Fibroblast of villous mesenchyme (primary cell): ENCODE measurements at places on chromosomes 3 and 15. TPM values are rescaled to one million over a fixed set of nuclear protein-coding genes. Genes with fewer than 3 reads are reported as not detected.

DNA sequence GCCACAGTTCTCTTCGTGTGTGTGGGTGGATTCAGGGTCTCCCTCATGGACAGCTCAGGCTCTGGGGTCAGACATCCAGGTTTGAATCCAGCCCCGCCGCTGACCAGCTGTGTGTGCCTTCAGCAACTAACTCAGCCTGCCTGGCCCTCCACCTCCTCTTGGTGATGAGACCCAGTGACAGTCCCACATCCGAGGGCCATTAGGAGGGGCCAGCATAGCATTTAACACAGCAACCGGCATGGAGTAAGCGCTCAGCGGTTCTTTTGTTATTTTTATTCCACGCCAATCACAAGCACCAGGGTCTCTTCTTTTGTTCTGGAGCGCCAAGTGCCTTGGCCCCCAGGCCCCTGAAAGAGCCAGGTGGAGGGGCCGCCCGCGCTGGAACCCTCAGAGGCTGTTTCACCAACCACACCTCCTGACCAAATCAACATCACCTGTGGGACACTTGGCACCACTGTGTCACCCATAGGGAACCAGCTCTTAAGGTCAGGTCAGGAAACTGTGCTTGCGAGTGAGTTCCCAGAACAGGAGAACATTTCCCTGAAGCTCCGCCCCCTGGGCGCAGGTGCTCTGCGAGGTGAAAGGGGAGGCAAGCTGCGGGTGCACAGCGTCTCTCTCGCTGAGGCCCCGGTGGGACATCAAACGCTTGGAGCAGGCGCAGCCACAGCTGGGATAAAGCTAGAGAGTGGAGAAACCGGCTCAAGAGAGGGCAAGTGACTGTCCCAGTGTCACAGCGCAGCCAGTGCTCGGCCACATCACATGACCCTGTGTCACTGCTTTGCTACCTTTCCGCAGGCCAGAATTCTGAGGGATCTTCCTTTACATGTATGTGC, 311.3 kb downstream of the UACA start:
- DNase-seq = no peak

- no peak for DNase-seq
Observed at GRCh38 chr3:133452641-133453319, 52.9 kb downstream of the BFSP2 start.

DNA sequence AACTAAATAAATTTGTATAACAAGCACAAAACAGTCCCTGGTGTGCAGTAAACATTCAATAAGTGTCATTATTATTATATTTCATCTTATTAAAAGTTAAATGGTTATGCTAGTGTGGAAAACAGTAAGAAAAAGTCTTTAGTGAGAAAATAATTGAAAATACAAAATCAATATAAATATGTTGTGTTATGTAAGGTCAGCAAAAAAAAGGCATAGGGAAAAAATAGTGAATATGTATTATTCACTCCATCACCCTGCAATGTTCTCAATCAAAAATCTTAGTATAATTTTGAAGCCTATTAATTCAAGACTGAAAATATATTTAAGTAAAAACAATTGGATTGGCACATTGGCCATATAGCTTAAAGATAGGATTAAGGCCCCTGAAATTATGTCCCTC, 63.3 kb upstream of the KCNMB2 start:
- no peak for DNase-seq

DNA sequence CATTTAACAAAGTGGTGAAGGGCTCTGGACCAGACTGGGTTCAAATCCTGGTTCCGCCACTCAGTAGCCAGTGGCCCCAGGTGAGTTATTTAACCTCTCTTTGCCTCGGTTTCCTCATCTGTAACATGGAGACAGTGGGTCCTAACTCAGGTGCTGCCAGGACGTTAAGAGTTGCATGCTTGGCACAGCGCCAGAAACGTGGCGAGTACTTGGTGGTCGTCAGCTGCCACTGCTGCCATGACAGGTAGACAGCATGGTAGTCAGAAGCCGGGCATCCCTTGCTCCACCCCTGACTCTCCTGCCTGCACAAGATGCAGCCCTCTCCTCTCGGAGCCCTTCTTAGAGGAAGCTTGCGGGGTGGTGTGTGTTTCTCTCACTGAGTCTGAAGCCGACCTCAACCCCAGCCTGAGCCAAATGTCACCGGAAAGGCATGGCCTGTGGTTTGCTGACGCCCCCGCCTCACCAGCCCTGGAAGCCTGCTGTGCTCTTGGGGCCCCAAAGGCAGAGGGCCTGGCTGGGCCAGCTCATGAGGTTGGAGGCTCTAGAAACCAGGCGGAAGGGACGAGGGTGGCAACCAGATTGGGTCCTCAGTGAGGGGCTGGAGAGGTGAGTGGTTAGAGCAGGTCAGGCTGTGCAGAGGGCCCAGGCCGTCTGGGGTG, 160.8 kb upstream of the TLE3 start:
- no peak for DNase-seq

DNA sequence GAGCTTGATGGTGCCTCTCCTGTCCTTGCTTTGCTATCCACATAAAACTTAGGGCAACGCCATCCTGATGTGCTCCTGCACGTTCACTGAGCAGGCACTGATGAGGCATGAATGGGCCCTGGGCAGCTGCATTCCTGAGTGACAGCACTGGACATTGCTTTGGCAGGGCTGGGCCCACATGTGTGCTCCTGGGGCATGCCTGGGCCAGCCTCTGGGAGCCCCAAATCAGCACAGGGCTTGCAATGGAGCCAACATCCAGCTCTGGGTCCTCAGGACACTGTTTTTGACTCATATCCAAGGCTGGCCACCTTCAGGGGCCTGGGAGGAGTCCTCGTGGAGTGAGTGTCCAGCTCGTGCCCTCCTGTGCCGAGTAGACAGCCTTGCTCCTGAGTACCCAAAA, 5.9 kb upstream of the TKT start:
- no peak for DNase-seq

- no peak for DNase-seq
Observed at GRCh38 chr3:137264843-137265330, 307.1 kb downstream of the IL20RB start.

DNA sequence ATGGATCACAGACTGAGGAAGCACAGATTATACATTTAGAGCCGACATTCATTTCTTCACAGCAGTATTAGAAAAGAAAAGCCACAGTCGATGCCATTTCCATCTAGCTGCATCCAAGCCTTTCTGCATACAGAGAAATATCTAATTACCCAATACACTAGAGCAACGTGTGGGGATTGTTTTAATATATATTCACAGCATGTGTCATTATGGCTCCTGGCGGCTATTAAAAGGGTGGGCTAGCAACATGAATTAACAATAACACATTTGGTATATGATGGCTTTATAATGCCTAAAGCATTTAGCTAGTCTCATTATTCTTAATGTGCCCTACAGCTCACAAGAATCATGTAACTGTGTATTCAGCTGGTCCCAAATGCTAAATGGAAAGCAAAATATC, 1030.5 kb downstream of the FHIT start:
- no peak for DNase-seq

DNA sequence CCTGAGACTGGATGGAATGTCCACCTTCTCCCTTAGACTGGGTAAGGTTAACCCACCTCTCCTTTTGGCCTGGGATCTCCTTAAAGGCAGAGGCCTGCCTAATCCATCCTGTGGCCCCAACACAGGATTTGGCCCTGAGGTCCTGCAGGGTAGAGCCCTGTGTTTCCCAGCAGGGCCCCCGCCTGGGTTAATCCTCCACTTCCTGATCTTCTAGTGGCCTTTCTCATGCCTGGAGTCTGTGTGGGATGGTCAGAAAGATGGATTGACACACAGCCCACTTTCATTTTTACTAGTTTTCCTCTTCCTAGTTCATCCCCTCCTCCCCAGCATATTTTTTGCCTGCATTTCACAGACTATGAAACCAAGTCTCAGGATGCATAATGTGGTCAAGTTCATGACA, 48.9 kb upstream of the SLC6A6 start:
- DNase-seq = peak; percentile 33

DNA sequence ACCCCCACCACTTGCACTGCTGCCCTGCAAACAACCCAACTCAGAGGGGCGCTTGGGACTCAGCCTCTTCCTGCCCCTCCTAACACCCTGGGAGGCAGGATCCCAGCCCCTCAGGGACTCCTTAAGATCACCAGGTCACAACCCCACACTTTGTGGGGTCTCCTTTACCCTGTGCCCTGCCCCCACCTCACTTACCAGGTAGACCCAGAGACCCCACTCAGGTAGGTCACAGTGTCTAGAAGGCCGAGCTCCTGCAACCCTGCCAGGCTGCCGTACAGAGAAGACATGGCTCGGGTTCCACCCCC, 9.1 kb downstream of the PLA2G4F start:
- no peak for DNase-seq

- no peak for DNase-seq
Observed at GRCh38 chr3:120029749-120030148, 64.5 kb downstream of the GSK3B start.

DNA sequence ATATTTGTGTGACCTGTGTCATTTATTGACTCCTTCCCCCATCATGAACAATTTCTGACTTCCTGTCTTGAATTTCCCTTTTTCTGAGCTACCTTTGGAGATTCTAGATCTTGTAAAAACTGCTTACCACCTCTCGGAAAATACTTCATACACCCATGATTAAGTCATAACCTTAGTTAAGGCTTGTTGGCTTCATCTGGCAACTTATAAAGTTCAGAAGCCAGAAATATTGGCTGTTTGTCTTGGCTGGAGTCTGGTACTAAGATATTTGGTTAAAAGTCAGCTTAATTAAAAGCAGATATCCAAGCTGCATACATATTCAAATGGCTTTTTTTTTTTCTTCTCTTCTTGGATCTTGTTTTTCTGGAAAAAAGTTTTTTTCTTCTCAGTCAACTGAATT, 37.3 kb upstream of the B3GALNT1 start:
- no peak for DNase-seq

DNA sequence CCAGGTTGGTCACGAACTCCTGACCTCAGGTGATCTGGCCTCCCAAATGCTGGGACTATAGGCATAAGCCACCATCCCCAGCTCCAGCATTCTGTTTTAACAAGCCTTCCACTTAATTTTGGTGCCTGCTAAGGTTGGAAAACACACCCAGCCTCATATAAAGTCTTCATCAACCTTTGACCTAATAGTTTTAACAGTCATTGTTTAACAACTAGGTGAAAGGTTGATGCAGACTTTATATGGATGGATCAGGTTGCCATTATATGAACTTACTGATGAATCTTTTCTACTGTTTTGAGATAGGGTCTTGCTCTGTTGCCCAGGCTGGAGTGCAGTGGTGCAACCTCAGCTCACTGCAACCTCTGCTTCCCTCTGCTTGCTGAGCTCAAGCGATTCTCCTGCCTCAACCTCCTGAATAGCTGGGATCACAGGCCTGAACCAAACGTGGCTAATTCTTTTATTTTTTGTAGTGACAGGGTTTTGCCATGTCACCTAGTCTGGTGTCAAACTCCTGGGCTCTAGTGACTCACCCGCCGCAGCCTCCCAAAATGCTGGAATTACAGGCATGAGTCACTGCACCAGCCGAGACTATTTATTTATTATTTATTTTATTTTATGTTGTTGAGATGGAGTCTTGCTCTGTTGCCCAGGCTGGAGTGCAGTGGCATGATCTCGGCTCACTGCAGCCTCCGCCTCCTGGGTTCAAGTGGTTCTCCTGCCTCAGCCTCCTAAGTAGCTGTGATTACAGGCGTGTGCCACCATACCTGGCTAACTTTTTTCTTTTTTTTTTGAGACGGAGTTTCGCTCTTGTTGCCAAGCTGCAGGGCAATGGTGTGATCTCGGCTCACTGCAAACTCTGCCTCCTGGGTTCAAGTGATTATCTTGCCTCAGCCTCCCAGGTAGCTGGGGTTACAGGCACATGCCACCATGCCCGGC, 3.1 kb upstream of the RPAP1 start:
- DNase-seq = peak; percentile 51

IQCH gene
- total RNA-seq = 2.6 and 4.7 TPM in 2 replicates

IFT80 gene
- total RNA-seq = 39.0 and 47.9 TPM in 2 replicates

MAP1A gene
- 60.9 and 65.7 TPM in 2 replicates for total RNA-seq

LRTM1 gene
- total RNA-seq = not detected in 2 replicates

SH2D7 gene
- total RNA-seq = not detected in 2 replicates

SEMA6D gene
- total RNA-seq = 3.0 and 17.4 TPM in 2 replicates
